ENCODE measurements at places on chromosomes 1 and 21. TPM values are rescaled to one million over a fixed set of nuclear protein-coding genes. Genes with fewer than 3 reads are reported as not detected.

- peaks cover 21% of the 10 kb centered on the region for H3K4me1 ChIP-seq
- H3K4me3 ChIP-seq, result no peak overlapping the region
- H3K27me3 ChIP-seq, result no peaks in the 10 kb centered on the region
- H3K36me3 ChIP-seq, result no peaks in the 10 kb centered on the region
- DNase-seq, result no peak
Measured at GRCh38 chr1:180927348-180927747, 14.7 kb downstream of the KIAA1614 start.

GRCh38 chr1:243848858-243849420 is 1.1 kb downstream of the AKT3 start:
- H3K27ac ChIP-seq, result peak overlapping the region; percentile 81
- peak; percentile 42 for DNase-seq
- peak overlapping the region; percentile 77 for H3K4me3 ChIP-seq
- H3K27me3 ChIP-seq, result no peaks in the 10 kb centered on the region

- DNase-seq, result no peak
- H3K27ac ChIP-seq, result no peak overlapping the region
- no peaks in the 10 kb centered on the region for H3K36me3 ChIP-seq
- H3K27me3 ChIP-seq, result no peaks in the 10 kb centered on the region
- no peak overlapping the region for H3K4me3 ChIP-seq
Measured at GRCh38 chr1:58762806-58763205, 21.0 kb downstream of the JUN start.

- no peaks in the 10 kb centered on the region for H3K27me3 ChIP-seq
- DNase-seq, result no peak
- peaks cover 11% of the 10 kb centered on the region for H3K4me1 ChIP-seq
- H3K4me3 ChIP-seq, result no peak overlapping the region
- no peak overlapping the region for H3K27ac ChIP-seq
Measured at GRCh38 chr1:37734629-37735591, 30.0 kb downstream of the EPHA10 start.

GRCh38 chr1:152227310-152227928 is 3.4 kb upstream of the HRNR start:
- H3K4me1 ChIP-seq, result no peaks in the 10 kb centered on the region
- H3K36me3 ChIP-seq, result no peaks in the 10 kb centered on the region
- no peak overlapping the region for H3K27ac ChIP-seq

- H3K27ac ChIP-seq, result no peak overlapping the region
- H3K27me3 ChIP-seq, result no peaks in the 10 kb centered on the region
- no peaks in the 10 kb centered on the region for H3K4me1 ChIP-seq
Measured at GRCh38 chr21:36035381-36035791, 24.9 kb downstream of the SETD4 start.

DNA sequence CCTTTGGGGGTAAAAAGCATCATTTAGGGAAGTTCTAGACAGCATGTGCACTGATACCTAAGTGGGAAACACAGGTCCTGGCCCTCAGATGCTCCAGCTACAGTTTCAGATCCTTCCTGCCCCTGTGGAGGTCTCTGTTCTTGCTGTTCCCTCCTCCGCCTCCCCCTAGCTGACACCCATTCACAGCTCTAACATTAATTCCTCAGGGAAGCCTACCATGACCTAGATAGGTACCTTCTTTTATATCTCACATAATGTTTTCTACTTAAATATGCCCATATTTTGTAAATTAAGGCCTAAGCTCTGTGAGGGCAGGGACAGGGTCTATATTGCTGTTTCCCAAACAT is 11.3 kb downstream of the TSPAN2 start:
- no peaks in the 10 kb centered on the region for H3K4me1 ChIP-seq
- H3K27ac ChIP-seq, result no peak overlapping the region
- DNase-seq, result no peak
- H3K4me3 ChIP-seq, result no peak overlapping the region
- H3K36me3 ChIP-seq, result no peaks in the 10 kb centered on the region
- H3K27me3 ChIP-seq, result no peaks in the 10 kb centered on the region

DNA sequence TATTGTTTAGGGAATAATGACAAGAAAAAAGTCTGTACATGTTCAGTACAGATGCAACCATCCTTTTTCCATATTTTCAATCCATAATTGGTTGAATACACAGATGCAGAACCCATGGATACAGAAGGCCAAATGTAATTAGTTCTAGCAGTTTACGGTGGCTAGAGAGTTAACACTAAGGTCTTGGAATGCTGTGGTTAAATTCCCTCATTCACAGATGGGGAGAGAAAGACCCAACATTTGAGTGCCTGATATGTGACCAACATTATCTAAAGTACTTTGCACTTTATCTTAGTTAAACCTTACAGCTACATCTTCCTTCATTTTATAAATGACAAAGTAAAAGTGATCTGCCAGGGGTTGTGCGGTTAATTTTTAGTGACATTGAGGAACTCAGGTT is 5.3 kb downstream of the SCMH1 start:
- no peak overlapping the region for H3K4me3 ChIP-seq
- no peak for DNase-seq
- H3K27ac ChIP-seq, result no peak overlapping the region

DNA sequence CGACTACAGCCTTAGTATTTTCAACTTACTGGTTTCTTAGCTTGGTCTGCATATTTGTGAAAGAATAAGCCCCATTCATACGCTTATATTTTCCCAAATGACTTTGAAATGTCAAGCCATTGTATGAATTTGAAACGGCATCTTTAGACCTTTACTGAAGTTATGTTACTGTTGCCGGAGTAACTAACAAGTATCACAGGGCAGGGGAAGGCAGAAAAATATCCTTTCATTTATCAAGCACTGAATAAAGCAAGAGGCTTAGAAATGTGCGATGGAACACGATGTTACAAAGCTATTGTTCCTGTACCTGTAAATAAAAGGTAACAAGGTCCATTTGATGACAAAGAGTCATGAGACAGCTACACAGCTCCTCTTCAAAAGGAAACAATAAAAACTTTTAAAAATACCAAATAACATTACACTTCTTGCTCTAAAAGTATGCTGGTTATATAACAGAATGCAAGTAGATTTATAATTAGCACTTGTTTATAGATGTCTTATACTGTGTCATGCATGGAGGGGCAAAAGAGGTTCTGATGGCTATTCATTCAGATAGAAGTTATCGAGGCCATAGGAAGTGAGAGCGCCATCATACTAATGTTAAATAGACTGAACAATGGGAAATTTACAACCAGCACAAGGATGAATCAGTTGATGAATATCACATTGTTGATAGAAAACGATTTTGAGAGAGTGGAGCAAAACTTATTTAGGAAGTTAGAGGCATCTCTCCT is 322.6 kb downstream of the RGS7 start:
- no peaks in the 10 kb centered on the region for H3K4me1 ChIP-seq
- no peaks in the 10 kb centered on the region for H3K27me3 ChIP-seq
- no peak overlapping the region for H3K27ac ChIP-seq
- H3K4me3 ChIP-seq, result no peak overlapping the region

DNA sequence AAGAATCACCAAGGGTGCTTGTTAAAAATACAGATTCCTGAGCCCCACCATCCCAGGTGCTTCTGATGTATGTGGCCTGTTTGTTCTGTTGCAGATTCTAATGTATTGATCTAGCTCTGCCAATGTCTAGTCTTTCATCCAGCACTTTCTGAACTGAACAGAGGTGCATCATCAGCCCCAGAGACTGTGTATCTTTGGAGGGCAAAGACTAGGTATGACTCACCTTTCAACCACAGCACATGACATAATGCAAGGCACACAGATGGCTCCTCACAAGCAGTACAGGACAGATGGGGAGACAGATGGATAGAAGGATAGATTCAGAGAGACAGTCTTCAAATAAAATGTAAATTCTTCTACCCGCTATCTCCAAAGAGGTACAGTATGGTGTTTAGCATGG is 32.3 kb downstream of the CD58 start:
- no peak overlapping the region for H3K27ac ChIP-seq
- no peaks in the 10 kb centered on the region for H3K27me3 ChIP-seq
- H3K4me1 ChIP-seq, result no peaks in the 10 kb centered on the region
- no peak for DNase-seq
- no peak overlapping the region for H3K4me3 ChIP-seq

E2F2 gene
- total RNA-seq, result under 0.01 TPM

CALML6 gene
- 1.0 TPM for total RNA-seq

ARHGEF16 gene
- 22.1 TPM for total RNA-seq

TCEA3 gene
- 140 TPM for total RNA-seq

OR2AK2 gene
- not detected for total RNA-seq

TOMM20 gene
- total RNA-seq, result 75.2 TPM
